ENCODE measurements at places on chromosomes 12 and 14.

DNA sequence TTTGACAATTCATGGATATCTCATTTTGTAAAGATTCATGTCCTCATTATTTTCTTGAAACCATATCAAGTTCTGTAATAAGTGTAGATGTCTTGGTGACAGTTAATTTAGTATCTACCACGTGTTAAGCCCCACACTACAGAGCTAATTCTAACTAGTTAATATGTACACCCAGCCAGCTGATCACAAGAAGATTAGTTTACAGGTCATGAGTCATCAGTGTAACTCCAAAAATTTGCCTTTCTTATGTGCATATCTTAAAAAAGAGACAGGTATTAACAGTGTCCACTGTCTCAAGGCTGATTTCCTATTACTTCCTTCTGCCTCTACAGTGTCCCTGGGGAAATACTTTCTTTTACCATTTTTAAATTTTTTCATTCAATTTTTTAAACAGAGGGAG is 13.3 kb upstream of the YBX3 start:
- H3K27ac ChIP-seq = no peak overlapping the region
- H3K4me3 ChIP-seq = no peak overlapping the region
- no peaks in the 10 kb centered on the region for H3K4me1 ChIP-seq
- no peak for DNase-seq
- H3K27me3 ChIP-seq = peaks cover 43% of the 10 kb centered on the region
- H3K36me3 ChIP-seq = no peaks in the 10 kb centered on the region

DNA sequence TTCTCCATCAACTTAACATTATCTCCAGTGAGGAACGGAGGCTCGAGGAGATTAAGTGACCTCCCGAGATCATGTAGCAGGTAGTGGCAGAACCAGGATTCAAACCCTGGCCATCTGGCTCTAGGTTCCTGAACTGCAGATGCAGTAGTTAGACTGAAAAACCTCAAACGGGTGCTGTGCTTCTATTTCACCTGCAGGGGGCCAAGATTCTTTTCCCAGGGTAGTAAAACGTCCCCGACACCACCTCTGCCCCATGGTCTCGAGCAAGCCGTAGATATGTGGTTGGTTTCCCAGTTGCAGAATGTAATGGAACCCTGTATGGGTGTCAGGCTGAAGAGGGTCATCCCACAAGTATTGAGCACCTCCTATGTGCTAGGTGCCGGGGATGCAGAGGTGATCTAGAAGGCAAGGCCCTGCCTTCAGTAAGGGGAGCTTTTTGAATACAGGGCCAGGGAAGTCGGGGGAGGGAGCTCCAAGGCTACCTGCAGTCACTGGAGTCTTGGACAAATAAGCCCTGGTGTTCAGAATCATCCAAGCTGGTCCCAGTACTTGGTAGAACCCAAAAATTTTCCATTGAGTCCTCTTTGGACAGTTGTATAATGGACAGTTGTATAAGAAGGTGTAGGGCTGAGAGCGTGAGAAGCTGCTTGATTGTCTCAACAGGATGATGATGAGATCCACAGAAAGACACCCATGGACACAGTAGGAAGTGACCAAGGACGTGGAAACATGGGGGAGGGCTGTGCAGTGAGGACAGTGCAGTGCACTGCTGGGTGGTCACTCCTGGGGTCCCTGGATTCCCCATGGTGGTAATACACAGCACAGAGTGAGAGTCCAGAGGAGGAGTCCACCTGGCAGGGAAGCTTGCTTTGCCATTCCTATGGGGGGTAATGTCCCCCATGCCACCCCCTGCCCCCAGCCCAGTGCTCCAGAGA is 197.2 kb downstream of the CHST11 start:
- H3K4me3 ChIP-seq = no peak overlapping the region
- H3K36me3 ChIP-seq = no peaks in the 10 kb centered on the region
- no peaks in the 10 kb centered on the region for H3K27me3 ChIP-seq
- no peak overlapping the region for H3K27ac ChIP-seq

GRCh38 chr12:10069976-10070375 is 28.8 kb downstream of the CLEC1A start:
- H3K4me1 ChIP-seq = no peaks in the 10 kb centered on the region
- no peaks in the 10 kb centered on the region for H3K36me3 ChIP-seq
- no peak for DNase-seq
- H3K4me3 ChIP-seq = no peak overlapping the region

DNA sequence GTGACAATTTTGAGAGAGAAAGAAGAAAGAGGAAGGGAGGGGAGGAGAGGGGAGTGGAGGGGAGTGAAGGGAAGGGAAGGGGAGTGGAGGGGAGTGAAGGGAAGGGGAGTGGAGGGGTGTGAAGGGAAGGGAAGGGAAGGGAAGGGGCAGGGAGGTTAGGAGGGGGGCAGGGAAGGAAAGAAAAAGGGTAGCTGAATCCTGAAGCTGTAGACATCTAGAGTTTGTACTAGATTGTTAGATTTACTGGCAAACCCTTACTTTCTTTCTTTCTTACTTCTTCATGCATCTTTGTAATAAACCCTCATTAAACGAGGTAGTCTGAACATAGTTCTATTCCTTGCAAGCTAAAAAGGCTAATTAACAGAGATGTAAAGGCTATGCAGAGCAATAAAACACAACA is 378.0 kb downstream of the MDGA2 start:
- H3K36me3 ChIP-seq = no peaks in the 10 kb centered on the region
- H3K27me3 ChIP-seq = no peaks in the 10 kb centered on the region
- H3K27ac ChIP-seq = no peak overlapping the region
- no peaks in the 10 kb centered on the region for H3K4me1 ChIP-seq

DNA sequence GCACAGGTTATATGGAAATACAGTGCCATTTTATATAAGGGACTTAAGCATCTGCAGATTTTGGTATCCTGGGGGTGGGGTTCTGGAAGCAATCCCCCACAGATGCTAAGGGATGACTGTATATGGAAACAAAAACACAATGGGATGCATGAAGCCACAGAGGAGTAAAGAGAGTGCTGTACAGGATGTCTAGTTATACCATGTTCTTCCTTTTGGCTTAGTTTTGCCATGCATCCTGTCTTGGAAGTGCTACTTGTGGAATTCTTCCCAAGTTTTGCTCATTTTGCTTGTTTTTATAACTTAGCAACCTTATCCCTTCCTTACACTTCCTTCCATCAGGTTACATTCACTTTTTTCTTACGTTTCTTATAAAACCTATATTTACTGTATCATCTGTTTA is 55.6 kb downstream of the TRMT5 start:
- no peak for DNase-seq
- H3K36me3 ChIP-seq = no peaks in the 10 kb centered on the region
- H3K4me3 ChIP-seq = no peak overlapping the region

DNA sequence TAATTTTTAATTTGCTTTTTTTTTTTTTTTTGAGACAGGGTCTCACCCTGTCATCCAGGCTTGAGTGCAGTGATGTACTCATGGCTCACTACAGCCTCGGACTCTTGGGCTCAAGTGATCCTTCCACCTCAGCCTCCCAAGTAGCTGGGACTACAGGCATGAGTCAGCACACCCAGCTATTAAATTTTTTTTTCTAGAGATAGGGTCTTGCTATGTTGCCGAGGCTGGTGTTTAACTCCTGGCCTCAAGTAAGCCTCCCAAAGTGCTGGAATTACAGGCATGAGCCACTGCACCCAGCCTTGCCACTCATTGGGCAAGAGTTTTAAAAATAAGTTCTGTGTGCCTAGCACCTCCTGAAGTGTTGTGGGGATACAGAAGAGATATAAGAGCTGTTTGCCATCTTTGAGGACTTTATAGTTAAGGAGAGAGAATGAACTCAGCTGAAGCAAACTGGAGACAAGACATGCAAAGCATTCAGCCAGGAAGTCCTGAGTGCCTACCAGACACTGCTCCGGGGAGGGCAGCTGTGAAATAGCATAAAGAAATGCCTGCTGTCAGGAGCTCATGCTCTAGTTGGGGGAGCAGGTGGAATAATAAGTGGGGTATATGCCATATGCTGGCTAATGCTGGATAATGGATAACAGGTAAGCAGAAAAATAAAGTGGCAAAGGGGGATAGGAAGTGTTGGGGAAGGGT is 15.0 kb upstream of the EMP1 start:
- no peak overlapping the region for H3K4me3 ChIP-seq
- H3K27me3 ChIP-seq = no peaks in the 10 kb centered on the region
- no peak for DNase-seq

DNA sequence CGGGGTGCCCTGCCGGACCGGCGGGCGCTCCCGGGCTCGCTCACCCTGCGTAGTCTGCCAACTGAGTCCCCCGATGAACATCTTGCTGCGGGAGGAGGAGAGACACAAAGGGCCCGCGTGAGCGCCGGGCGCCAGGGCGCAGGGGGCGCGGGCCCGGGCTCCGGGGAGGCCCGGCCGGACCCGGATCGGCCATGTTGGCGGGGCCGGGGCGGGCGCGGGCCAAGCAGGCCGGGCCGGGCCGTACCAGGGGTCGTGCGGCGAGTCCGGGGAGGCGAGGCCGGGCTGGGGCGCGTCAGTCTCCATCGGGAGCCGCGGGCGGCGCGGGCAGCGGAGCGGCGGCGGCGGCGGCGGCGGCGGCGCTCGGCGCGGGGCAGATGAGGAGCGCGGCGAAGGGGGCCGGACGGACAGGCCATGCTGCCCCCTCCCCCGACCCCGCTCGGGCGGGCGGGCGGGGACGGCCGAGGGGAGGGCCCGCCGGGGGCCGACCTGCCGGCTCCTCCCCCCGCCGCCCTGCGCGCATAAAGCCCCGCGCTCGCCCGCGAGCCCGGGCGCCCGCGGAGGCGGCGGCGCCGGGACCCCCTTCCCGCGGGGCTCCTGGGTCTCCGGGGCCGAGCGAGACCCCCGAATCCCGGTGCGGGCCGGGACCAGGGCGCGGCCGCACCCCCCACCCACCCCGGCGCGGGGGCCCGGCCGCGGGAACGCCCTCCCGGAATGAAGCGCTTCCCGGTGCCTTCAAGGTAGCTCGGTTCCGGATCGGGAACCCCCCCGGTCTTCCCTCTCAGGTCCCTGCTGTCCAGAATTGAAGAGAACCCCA is at the start of gene MSI1:
Gene MSI1, minus strand, starts transcription at position 376 of the 814 bp plus-strand sequence. Its CDS starts 73 bp downstream, at position 303.
- no peak for DNase-seq
- peak within 1 kb of the TSS; percentile 91 for H3K4me3 ChIP-seq
- H3K4me1 ChIP-seq = peaks cover 36% of the 10 kb centered on the region

- no peak for DNase-seq
- no peaks in the 10 kb centered on the region for H3K36me3 ChIP-seq
- H3K27me3 ChIP-seq = peaks cover 12% of the 10 kb centered on the region
- no peak overlapping the region for H3K4me3 ChIP-seq
- no peak overlapping the region for H3K27ac ChIP-seq
- H3K4me1 ChIP-seq = peaks cover 3% of the 10 kb centered on the region
These were observed 31.0 kb downstream of the FOXN4 start for GRCh38 chr12:109277899-109278762.

GRCh38 chr14:94113908-94114588 is 3.5 kb downstream of the IFI27 start:
- peaks cover 4% of the 10 kb centered on the region for H3K4me1 ChIP-seq
- no peak overlapping the region for H3K4me3 ChIP-seq
- no peak overlapping the region for H3K27ac ChIP-seq
- H3K36me3 ChIP-seq = no peaks in the 10 kb centered on the region
- DNase-seq = no peak

- H3K27ac ChIP-seq = no peak overlapping the region
- H3K36me3 ChIP-seq = peaks cover 30% of the 10 kb centered on the region
- H3K4me1 ChIP-seq = no peaks in the 10 kb centered on the region
- no peak for DNase-seq
- no peak overlapping the region for H3K4me3 ChIP-seq
- H3K27me3 ChIP-seq = no peaks in the 10 kb centered on the region
These were observed 7.6 kb upstream of the FITM1 start for GRCh38 chr14:24122898-24123297.

DNA sequence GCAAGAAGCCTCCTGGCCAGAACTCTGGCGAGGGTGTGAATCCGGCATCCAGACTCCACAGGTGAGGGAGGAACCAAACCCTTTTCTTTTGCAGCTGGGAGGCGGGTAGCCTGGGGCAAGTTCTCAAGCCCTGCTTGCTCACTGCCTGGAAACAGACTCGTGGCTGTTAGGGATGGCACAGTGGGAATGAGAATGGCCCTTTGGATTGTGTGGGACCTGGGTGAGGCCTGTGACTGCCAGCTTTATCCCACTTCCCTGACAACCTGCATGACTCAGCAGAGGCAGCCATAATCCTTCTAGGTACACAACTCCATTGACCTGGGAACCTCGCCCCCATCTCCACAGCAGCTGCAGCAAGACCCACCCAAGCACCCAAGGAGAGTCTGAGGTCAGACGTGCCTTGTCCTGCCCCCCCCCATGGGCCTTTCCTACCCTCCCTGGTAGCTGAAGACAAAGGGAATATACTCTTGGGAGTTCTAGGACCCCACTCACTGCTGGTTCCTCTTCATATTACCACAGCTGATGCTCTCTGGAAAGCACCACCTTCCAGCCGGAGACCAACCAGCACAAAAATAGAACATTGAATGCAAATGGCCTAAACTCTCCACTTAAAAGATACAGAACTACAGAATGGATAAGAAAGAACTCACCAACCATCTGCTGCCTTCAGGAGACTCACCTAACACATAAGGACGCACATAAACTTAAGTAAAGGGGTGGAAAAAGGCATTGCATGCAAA is 5.1 kb upstream of the GPR33 start:
- H3K36me3 ChIP-seq = no peaks in the 10 kb centered on the region
- no peaks in the 10 kb centered on the region for H3K4me1 ChIP-seq
- DNase-seq = no peak
- H3K27ac ChIP-seq = no peak overlapping the region

- H3K36me3 ChIP-seq = no peaks in the 10 kb centered on the region
- H3K27me3 ChIP-seq = no peaks in the 10 kb centered on the region
- no peak overlapping the region for H3K27ac ChIP-seq
These were observed 139.3 kb downstream of the BRMS1L start for GRCh38 chr14:35965400-35965799.

GRCh38 chr14:51626185-51626584 is 25.5 kb upstream of the FRMD6 start:
- no peak overlapping the region for H3K4me3 ChIP-seq
- no peak overlapping the region for H3K27ac ChIP-seq
- DNase-seq = no peak

- DNase-seq = no peak
- no peaks in the 10 kb centered on the region for H3K36me3 ChIP-seq
- H3K4me3 ChIP-seq = no peak overlapping the region
- H3K27me3 ChIP-seq = no peaks in the 10 kb centered on the region
- no peak overlapping the region for H3K27ac ChIP-seq
These were observed 17.2 kb upstream of the KRT83 start for GRCh38 chr12:52338241-52338960.

DNA sequence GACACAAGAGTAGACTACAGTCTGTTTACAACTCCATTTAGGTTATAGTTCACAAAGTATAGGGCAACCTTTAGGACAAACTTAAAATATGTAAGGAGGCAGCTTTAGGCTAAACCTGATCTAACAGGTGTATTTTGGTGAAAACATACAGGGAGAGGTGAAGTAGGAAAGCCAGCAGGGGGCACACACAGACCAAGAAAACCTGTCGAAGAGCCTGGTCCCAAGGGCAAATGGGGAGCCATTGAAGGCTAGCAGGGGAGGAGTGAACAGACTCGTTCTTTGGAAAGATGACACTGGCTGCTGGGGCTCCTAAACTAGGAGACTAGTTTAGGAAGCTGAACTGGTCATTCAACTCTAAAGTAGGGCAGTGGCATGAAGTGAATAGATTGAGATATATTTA is 138.8 kb upstream of the WSCD2 start:
- H3K36me3 ChIP-seq = no peaks in the 10 kb centered on the region
- no peak overlapping the region for H3K4me3 ChIP-seq
- no peaks in the 10 kb centered on the region for H3K27me3 ChIP-seq
- H3K27ac ChIP-seq = no peak overlapping the region

- H3K4me3 ChIP-seq = no peak overlapping the region
- no peak overlapping the region for H3K27ac ChIP-seq
- no peaks in the 10 kb centered on the region for H3K4me1 ChIP-seq
These were observed 1072.5 kb upstream of the ATXN7L3B start for GRCh38 chr12:73465106-73465505.

GRCh38 chr12:47709671-47710070 is 3.8 kb upstream of the RPAP3 start:
- peaks cover 1% of the 10 kb centered on the region for H3K4me1 ChIP-seq
- no peak overlapping the region for H3K4me3 ChIP-seq
- no peak for DNase-seq
- H3K27ac ChIP-seq = no peak overlapping the region
